ENCODE measurements at places on chromosomes 12 and 14.

DNA sequence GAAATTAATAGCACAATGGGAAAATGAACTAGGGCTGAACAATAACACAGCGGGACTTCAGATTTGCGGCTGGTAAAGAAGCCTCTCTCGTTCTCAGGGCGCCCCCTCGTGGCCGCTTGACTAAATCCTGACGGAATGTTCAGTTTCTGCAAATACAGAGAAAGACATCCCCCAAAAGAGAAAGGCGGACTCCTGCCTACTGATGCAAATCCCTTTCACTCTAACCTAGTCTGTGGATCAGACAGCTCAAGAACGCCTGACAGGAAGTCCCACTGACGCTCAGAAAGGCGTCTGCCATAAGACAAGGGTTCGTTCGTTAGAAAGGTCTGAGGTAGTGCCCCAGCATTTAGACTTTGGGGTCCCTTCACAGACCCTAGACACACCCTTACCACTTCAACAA lies 2.5 kb downstream of the NUAK1 start:
- DNase-seq = peak; percentile 92

DNA sequence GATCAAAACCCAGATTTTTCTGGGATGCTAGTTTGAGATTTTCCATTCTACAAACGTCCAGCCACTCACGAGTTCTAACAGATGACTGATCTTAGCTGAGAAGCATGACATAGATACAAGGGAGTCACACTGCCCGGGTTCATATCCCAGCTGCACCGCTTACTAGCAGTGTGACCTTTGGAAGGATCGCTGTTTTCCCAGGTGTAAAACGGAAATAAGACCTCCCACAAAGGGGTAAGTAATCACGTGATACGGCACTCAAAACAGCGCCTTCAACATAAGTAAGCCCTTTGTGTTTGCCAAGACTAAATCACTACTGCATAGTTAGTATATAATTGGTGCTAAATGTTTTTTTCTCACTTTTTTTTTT lies 624 bp upstream of the PWP1 start:
- DNase-seq = peak; percentile 22

DNA sequence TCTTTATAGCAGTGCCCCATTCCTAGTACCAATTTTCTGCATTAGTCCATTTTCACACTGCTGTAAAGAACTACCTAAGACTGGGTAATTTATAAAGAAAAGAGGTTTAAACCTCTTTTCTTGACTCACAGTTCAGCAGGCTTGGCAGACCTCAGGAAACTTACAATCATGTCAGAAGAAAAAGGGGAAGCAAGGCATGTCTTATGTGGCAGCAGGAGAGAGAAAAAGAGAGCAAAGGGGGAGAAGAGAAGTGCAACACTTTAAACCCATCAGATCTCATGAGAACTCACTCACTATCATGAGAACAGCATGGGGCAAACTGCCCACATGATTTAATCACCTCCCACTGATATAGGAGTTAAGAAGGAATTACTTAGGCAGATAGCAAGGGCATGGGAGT lies 101.6 kb upstream of the PLEKHG7 start:
- DNase-seq = no peak

DNA sequence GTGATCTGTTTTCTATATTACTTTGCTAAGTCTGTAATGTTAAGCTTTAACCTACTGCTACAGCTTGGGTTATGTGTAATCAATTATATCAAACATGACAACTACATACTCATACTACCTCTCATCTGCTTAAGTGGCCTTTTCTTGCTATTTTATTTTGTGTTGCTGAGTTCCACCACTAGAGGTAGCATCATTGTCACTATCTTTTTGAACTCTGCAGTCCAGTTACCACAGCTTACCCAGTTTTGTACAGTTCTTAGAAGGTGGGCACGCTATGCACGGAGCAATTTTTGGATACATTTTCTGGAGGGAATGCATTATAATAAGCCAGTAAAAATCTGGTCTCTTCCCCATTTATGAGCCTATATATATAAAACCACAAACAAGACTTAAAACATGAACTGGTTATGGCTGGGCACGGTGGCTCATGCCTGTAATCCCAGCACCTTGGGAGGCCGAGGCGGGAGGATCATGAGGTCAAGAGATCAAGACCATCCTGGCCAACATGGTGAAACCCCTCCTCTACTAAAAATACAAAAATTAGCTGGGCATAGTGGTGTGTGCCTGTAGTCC lies 48.5 kb downstream of the SAV1 start:
- no peak for DNase-seq

- DNase-seq = no peak
These were observed 241.1 kb downstream of the SPTSSA start for GRCh38 chr14:34220921-34221320.

Measured in Calu3 (cell line).